ENCODE measurements at places on chromosomes 3 and 15.

DNA sequence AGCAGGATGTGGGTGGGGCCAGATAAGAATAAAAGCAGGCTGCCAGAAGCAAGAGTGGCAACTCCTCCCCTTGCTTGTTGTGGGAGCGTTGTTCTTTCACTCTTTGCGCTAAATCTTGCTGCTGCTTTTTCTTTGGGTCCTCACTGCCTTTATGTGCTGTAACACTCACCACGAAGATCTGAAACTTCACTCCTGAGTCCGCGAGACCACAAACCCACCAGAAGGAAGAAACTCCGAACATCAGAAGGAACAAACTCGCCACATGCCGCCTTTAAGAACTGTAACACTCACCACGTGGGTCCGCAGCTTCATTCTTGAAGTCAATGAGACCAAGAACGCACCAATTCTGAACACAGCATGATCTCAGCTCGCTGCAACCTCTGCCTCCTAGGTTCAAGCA is 72.9 kb downstream of the IL12A start:
- no peak for DNase-seq

GRCh38 chr3:58184309-58184981 is 26.3 kb downstream of the DNASE1L3 start:
- no peak for DNase-seq

GRCh38 chr3:136544532-136544931 is 207.6 kb downstream of the STAG1 start:
- DNase-seq, result no peak

DNA sequence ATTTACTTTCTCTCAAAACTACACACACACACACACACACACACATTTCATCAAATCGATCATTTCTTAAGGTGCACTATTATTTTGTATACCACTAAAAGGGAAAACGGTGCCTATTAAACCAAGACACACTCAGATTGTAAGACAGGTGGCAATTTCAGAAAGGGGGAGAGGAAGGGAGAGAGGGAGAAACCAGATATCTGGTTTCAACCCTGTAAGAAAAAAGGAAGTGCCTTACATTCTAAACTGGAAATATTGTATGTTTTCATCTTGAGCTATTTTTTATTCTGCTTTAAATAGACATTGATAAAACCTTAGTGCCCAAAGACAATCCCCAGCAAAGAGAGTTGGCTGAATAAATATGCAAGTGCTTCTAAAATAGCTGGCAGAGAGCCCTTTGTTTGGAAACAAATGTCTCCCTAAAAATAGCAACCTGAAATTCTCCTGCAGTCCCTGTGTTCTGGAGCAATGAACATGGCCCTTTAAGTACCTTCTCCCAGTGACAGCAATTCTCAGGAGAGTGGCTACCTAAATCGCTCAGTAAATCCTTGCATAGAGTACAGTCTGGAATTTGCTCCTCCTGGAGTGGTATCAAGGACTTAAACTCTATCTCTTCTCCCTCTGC is 85.7 kb downstream of the RARB start:
- DNase-seq, result no peak

DNA sequence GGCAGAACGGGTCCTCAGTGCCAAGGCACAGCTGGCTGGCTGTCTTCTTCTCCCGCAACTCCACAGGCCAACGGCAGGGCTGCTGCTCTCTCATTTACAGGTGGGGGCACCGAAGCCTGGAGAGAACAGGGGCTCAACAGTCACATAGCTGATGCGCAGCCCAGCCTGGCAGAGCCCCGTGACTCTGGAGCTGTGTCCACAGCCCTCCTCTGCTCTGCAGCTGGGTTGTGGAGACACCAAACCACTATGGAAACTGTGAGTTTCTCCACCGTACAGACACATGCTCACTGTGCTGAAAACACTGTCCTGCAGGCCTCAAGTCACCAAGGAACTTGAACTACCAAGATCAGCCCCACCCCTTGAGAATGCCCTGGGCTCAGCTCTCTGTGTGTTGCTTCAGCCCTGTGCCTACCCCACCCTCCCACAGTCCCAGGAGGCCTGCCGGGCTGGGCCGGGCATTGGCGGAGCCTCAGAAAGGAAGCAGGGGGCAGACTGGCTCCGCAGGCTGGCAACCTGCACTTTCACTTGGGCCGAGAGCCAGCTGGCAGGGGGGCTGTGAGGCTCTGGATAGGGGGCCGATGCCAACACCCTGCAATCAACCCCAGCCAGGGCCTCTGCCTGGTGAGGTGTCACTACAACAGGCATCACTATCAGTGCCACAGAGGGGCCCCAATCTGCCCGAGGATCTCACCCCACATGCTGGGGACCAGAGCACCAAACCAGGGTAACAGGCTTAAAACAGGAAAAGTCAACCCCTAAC is 113.7 kb upstream of the RPL32 start:
- DNase-seq, result peak; percentile 63

- DNase-seq, result no peak
These were observed 493.4 kb upstream of the TGFBR2 start for GRCh38 chr3:30112902-30113484.

- peak; percentile 89 for DNase-seq
These were observed 43.6 kb upstream of the CTSH start for GRCh38 chr15:78988361-78988911.
